Choroid plexus epithelial cell (primary cell): ENCODE measurements at places on chromosomes 7 and 10.

DNA sequence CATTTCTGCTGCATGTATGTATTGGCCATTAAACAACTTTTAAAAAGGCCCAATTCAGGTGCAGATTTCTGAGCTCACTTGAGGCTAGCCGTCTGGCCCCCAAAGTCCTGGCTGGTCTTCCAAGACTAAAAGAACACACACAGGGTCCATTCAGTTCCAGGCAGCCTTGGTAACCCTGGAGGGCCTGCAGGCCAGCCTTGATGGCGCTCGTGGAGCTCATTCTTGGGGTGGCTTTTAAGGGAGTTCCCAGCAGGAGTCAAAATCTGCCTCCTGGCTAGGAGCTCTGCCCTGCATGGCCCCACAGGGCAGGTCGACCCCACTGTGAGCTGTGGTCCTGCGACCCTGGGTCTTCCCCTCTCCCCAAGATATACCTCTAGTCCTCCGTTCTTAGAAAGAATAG is 28.8 kb downstream of the ANXA11 start:
- no peak for DNase-seq

- DNase-seq = no peak
Observed at GRCh38 chr10:58517081-58517480, 4.4 kb downstream of the BICC1 start.

DNA sequence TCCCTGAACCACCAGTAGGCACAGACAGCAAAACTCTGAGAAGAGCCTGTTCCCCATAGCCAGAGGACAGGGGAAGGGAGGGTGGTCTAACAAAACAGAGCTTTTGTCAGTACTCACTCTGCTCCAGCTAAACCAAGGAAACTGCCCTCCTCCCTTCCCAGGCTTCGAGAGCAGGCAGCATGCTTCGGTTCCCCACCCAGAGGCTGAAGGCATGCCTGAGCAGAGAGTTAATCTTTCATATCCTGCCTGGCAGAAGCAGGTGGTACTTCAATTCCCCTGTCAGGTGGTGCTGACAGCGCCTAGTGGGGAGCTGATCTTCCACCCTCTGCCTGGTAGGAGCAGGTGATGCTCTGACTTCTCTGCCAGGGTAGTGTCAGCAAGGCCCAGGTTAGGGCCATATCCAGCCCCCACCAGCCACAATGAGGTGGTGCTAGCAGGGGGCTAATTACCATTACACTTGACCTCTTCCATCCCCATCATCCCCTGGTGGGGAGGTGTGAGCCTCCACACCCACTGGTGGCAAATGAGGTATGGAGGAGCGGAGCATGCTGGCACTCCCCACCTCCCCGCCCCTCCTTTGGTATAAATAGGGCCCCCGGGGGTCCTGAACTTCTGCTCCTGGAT is 35.1 kb downstream of the SDK1 start:
- DNase-seq = no peak

DNA sequence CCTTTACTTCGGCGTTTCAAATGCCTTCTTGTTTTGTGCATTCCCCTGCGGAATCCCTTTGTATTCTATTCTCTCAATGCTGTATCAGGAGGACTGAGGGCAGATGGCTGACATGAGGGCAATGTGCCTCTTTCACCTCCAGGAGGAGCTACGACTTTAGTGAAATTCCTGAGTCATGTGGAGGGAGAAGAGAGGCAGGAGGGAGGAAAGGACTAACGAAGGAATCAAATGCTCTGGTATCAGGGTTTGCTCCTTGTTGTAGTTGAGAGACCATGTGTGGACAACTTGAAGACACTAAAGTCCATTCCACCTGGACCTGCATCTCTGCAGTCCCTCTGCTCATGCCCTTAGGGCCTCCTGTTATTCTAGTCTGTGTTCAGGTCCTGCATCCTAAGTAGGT is 40.2 kb upstream of the PRSS58 start:
- DNase-seq = peak; percentile 23
